Stimulated activated CD8-positive, alpha-beta memory T cell treated with anti-CD3 and anti-CD28 coated beads, Interleukin-7, amount 100 ng/mL, for 4 hours (primary cell): ENCODE measurements at places on chromosomes 6 and 20.

DNA sequence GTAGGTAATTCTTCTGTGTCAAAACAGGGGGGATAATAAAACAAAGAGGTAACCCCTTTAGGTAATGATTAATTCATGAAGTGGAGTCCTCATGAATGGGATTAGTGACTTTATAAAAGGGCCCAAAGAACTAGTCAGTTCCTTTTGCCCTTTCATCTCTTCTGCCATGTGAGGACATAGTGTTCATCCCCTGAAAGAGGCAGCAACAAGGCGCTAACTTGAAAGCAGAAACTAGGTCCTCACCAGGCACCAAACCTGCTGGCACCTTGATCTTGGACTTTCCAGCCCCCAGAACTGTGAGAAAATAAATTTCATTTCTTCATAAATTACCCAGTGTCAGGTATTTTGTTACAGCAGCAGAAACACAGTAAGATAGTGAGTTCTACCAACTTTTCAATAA lies 16.4 kb upstream of the BRPF3 start:
- no peak for DNase-seq

DNA sequence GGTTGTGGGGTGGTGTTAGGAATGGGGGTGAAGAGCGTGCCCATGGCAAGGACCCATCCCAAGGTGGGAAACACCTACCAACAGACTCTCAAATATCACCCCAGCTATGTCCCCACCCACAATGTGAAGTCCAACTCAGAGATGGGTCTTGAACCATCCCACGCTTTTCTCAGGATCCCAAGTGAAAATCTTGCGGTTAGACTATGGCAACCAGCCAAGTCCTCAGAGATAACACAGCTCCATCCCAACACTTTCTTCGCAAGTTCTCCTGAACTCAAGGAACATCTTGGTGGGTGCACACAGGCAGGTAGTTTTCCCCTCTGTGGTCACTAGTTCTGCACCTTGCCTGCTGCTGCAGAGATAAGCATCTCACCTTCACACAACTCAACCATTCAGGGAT lies 116.0 kb downstream of the CDC5L start:
- DNase-seq = no peak

GRCh38 chr6:144741659-144742058 lies 456.5 kb downstream of the UTRN start:
- DNase-seq = no peak

- no peak for DNase-seq
Measured at GRCh38 chr20:12383821-12384220, 466.1 kb downstream of the BTBD3 start.
